GM10248 (cell line): ENCODE measurements at places on chromosomes 5 and 9.

DNA sequence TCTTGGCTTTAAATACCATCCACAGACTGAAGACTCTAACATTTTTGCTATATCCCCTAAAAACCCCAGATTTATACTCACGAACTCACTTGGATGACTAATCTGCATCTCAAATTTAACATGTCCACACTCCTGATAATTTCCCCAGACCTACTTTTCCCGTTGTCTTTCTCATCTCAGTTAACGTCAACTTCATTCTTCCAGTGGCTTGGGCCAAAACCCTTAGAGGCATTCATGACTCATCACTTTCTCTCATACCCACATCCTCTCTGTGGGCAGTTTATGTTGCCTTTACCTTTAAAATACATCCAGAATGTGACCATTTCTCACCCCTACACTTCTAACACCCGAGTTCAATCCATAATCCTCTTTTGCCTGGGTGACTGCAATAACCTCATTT is 96.7 kb downstream of the EDIL3 start:
- no peak for DNase-seq

- no peak for DNase-seq
Measured at GRCh38 chr5:56340196-56340980, 107.3 kb upstream of the ANKRD55 start.

GRCh38 chr5:61052882-61053281 is 107.9 kb downstream of the NDUFAF2 start:
- no peak for DNase-seq

GRCh38 chr5:132449060-132449459 is 41.5 kb downstream of the IRF1 start:
- no peak for DNase-seq

- DNase-seq = no peak
Measured at GRCh38 chr9:95382433-95382832, 64.9 kb upstream of the FANCC start.

GRCh38 chr9:93181672-93182435 is 2.1 kb upstream of the WNK2 start:
- DNase-seq = no peak

GRCh38 chr5:179345183-179345432 is 153 bp downstream of the ADAMTS2 start:
- no peak for DNase-seq

DNA sequence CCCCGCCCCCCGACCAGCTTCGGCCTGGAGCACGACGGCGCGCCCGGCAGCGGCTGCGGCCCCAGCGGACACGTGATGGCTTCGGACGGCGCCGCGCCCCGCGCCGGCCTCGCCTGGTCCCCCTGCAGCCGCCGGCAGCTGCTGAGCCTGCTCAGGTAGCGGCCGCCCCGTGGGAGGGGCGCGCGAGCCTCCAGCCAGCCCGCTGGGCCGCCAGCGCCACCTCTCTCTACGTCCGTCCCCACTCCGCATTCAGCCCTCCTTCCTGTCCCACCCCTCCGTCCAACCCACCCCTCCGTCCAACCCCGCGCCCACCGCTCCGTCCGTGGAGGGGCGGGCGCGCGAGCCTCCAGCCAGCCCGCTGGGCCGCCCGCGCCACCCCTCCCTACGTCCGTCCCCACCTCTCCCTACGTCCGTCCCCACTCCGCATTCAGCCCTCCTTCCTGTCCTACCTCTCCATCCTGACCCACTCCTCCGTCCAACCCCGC is 6.5 kb downstream of the ADAMTS13 start:
- peak; percentile 74 for DNase-seq

DNA sequence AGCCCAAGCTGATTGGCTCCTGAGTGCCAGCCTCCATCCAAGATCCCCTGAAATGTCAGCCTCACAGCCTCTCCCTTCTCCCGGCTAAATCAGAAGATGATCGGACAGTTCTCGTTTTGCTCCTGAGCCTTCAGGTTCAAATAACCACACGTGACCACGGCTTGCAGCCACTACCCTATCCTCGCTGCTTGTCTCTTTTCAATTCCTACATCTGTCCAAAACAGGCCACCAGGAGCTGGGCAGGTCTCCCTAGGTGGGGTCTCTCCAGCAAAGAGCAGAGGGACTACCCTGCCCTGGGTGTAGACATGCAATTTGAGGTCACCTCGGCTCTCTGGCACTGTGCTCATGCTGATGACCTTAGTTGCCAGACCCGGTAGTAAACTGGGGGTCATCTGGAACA is 224.0 kb upstream of the TBC1D2 start:
- no peak for DNase-seq

DNA sequence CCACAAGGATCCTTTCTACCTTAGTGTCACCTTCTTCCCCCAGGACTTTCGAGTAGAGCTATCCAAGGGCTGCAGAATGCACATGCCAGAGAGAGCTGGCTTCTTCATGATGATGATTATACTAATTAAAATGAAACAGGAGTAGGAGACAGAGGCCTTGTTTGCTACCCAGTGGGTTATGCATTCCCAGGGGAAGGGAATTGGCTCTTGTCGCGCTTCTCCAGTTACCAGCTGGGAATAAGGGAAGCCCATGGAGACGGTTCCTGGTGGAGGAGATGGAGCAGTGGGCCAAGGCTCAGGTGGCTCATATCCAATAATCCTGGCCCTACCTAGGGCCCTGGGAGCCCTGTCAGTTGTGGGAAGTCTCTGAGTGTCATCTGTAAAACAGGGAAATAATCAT is 65.1 kb downstream of the WWC1 start:
- no peak for DNase-seq

DNA sequence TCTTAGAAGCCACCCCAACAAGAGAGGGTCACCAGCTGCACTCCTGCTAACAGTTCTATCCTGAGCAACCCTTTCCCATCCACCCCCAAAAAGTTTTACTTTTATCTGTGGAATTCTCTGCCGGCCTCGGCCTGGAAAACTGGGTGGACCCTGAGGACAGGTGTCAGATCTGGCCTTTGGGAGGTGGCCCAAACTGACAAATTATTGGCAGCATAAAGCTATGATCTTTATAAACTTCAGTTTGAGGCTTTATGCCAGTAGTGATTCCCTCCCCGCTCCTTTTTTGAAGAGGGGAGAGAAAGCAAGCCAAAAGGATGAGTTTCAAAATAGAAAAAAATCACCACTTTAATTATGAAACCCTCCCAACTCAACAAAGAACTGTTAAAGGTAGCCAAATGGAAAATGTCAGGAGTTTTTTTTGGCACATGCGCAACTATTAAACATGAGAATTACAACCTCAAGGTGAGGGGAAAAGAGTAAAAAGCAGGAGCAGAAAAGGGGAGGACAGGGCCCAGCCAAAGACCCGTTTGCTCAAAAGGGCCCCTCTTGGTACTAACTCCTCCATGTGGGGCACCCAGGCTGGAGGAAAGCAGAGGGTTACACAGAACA is 49.4 kb downstream of the FBXW11 start:
- no peak for DNase-seq

DNA sequence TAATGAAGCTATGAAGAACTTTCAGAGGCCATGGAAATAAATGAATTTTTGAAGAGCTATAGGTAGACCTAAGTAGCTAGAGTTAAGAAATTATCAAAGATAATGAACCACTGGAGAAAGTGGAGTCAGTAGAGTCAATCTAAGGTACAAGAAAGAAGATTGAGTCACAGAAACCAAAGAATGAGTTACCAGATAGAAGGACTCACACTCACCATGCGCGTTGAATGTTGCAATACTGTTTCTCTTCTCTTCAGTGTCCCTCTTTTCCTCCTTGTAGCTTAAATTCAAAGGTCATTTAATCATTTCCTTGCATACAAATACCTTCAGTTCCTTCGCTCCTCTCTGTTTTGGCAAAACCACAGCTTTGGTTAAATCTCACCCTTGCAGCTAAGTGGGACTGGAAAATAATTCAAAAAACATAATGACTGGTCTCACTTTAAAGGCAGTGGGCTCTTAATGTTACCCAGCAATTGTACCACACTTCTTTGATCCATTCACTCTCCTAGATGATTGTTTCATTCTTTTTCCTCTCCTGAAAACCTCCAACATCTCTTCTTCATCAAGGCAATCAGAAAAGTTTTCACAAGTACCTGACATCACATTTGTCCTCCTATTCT is 58.3 kb downstream of the NIPBL start:
- no peak for DNase-seq

DNA sequence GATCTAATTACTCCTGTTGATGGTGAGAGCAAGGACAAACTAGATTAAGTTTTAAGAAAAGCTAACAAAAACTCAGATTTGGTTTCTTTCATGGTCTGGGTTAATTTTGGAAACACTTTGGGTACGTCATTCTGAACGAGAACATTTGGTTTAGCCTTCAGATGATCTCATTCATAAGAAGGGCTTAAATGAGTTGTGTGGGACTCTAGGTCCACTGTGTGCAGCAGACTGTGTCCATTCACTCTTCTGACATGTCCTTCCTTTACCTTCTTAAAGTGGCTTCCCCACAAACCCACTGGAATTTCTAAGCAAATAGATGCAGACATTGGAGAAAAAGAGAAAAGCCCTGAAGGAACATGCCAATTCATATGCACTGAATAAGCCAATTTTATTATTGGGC is 96.8 kb downstream of the FBXO4 start:
- DNase-seq = no peak

- DNase-seq = no peak
Measured at GRCh38 chr5:82522897-82523296, 244.7 kb upstream of the RPS23 start.

DNA sequence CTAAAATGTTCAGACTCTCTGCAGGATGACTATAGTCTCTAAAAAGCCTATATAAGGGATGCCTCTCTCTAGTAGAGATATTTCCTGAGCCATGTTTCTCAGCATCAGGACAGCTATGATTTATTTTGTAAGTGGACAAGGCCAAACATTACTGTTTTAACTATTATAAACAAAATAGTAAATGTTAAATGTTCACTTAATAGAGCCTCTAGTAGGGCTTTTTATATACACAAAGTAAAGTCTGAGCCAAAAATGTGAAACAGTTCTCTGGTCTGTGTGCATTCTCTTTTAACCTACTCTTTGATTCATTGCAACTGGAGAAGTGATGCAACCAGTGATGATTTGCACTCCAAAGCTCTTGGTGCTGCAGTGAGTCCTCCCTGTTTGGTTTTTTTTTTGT is 220.5 kb downstream of the GDNF start:
- no peak for DNase-seq

- DNase-seq = no peak
Measured at GRCh38 chr9:14218253-14218652, 95.7 kb downstream of the NFIB start.

DNA sequence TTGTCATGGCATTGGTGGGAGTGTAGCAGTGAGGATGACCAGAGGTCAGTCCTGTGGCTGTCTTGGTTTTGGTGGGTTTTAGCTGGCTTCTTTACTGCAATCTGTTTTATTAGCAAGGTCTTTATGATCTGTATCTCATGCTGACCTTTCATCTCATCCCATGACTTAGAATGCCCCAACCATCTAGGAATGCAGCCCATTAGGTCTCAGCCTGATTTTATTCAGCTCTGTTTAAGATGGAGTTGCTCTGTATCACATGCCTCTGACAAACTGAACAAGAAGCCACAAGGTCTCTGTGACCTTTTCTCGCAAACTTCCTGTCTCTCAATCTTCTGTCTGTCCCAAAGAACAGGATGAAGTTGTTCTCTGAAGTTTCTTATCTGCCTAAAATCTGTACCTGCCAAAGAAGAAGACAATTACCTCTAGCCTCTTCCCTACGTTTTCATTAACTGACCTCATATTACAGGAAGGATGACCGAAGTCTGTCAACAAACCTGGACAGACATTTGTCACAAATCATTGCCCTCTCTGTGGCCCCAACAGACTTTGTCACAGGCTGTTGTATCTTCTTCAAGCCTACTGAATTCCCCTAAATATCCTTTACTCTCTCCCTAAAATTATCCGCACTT is 284.2 kb upstream of the SEMA6A start:
- no peak for DNase-seq

GRCh38 chr5:83595217-83595616 is 123.7 kb downstream of the VCAN start:
- DNase-seq = no peak

DNA sequence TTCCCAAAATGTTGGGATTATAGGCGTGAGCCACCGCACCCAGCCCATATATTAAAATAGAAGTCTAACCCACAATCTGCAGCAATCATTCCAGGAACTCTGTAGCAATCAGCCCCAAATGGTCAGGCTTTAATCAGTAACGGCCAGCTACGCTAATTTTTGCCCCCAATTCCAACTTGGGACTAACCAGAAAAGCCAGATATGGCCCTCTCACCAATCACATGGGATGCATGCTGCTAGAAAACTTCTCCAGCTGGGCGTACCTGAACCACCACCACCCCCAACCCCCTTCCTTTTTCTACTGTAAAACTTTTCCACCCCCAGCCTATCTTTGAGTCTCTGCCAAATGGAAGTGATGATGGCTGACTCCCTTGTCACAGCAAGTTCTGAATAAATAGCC is 4.1 kb downstream of the SUSD1 start:
- no peak for DNase-seq

GRCh38 chr5:179699616-179700237 is 960 bp downstream of the CANX start:
- DNase-seq = peak; percentile 43

- no peak for DNase-seq
Measured at GRCh38 chr5:154117930-154118329, 72.6 kb upstream of the GALNT10 start.

GRCh38 chr5:176162198-176162597 is 76.0 kb upstream of the SIMC1 start:
- DNase-seq = no peak

- peak; percentile 86 for DNase-seq
Measured at GRCh38 chr9:99819123-99819855, 2.4 kb upstream of the NR4A3 start.

- no peak for DNase-seq
Measured at GRCh38 chr5:74042559-74042958, 416.6 kb downstream of the ARHGEF28 start.

DNA sequence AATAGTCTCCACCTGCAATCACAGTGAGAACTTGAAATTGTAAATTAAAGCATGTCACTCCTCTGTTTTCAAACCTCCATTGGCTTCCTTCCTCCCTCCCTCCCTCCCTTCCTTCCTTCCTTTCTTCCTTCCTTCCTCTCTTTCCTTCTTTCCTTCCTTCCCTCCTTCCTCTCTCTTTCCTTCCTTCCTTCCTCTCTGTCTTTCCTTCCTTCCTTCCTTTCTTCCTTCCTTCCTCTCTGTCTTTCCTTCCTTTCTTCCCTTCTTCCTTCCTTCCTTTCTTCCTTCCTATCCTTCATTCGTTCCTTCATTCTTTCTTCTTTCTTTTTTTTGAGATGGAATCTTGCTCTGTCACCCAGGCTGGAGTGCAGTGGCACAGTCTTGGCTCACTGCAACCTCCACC is 595.0 kb upstream of the ZNF608 start:
- no peak for DNase-seq

- no peak for DNase-seq
Measured at GRCh38 chr5:57531333-57531732, 48.7 kb upstream of the ACTBL2 start.

- DNase-seq = no peak
Measured at GRCh38 chr5:142902186-142902965, 132.2 kb downstream of the ARHGAP26 start.

GRCh38 chr5:146794326-146795029 is 84.1 kb downstream of the PPP2R2B start:
- DNase-seq = no peak

GRCh38 chr5:10124287-10124686 is 125.4 kb downstream of the ATPSCKMT start:
- no peak for DNase-seq

GRCh38 chr5:155069961-155070360 is 56.4 kb downstream of the KIF4B start:
- DNase-seq = no peak
